ENCODE measurements at places on chromosomes 4 and X.
A peak's percentile ranks its signal among the peaks of the same experiment; 100 is the strongest.

GRCh38 chrX:100487795-100488194 is 77.7 kb upstream of the PCDH19 start:
- no peak for DNase-seq

- no peak for DNase-seq
Measured at GRCh38 chrX:69066021-69066757, 99.1 kb downstream of the PJA1 start.

DNA sequence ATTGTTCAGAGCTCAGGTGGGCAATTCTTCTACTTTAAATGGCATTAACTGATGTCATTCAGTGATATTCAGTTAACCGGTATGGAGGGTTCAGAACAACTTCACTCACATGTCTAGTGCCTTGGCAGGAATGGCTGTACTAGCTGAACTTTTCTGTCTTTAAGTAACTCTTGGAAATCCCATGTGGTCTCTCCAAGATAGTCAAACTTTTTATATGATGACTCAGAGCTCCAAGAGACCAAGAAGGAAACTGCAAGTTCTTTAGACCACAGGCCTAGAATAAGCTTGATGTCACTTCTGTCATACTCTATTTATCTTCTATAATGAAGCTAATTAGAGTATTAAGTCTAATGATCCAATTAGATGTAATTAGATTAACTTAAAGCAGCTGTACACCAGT is 24.9 kb downstream of the LHFPL1 start:
- DNase-seq, result peak; percentile 75

DNA sequence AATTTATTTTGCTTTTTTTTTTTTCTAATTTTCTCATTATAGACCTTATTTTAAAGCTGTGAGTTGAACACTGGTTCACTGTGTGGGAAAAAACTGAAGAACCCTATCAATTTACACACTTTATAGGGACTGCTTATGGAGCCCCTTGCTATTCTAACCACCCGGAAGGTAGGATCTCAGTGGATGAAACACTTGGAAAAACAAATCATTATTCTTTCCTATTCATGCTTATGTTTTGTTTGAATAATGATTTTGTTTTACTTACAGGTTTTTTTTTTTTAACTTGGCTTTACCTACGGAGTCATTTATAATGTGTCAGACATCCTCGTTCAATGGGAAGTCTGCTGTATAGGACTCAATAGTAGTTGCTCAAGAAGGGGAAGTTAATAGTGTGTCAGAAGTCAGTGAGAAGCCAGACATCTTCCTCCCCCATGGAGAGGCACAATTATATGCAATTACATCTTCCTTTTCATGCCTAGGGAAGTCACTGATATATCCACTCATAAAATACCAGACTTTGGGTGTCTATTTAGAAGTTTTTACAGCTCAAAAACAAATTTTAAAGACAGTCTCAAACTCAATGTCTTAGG is 113.2 kb downstream of the ARSF start:
- DNase-seq, result no peak

GRCh38 chrX:20173856-20174255 is 32.2 kb upstream of the EIF1AX start:
- no peak for DNase-seq

GRCh38 chr4:120658772-120659171 is 263.8 kb downstream of the PRDM5 start:
- no peak for DNase-seq

DNA sequence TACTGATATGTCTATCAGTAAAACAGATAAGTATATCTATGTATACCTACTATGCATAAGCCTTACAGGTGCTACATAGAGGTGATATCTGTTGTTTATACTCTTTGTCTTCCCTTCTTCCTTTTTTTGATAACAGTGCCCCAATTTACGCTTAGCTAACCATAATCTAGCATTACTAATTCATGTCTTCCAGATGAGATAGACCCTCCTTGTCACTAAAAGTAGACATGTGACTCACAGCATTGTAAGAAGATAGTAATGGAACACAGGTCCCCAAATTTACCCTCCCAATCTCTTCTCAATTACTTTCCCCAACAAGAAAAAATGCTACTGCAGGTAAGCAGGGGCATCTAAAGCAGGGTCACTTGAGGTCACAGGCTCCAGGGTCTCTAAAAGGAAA is 7.9 kb upstream of the NFKB1 start:
- DNase-seq, result no peak

DNA sequence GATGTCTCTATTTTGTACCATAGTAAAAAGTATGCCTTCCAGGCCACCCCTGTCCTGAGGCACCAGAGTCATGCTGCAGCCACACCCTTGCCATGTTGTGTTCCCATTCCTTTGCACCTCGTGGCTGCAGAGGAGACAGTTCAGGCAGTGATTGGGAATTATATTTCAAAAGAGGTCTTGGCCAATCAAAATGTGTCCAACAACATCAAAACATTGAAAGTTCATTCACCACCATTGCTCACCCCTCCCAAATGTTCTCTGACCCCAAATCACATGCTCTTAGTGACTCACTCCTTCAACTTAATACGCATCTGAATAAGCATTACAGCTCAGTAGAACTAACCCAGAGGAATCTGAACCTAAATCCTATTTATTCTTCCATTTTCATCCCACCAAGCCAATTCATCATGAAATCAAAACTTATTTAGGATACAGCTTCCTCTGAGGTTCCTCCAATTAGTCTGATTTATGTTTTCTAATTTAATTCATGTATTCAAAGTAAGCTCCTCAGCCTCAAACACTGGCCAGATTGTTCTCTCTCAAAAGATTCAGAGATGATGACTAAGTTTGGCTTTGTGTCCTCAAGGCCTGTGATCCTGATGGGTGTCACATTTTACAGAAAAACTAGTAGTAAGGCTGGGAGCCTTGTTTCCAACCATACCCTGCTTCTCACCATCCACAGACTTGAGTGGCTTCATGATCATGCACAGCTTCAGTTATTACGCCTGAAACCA is 323.2 kb upstream of the INTU start:
- peak; percentile 13 for DNase-seq

DNA sequence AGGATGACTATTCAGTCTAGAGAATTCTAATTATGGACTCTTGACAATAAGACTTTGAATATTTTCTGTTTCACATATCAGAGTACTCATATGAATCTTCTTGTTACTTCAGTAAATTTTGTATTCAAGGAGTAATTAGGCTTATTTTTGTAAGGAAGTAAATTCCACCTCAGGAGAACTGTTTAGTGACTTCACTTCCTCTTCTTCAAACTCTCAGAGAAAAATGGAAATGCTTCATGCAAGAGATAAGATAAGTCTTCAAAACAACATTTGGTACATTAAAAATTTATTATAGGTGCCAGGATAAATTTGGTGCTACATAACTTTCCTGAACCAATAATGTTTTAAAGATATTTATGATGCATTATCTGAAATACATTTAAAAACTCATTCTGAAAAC is 1421.9 kb downstream of the PCDH7 start:
- DNase-seq, result no peak

GRCh38 chrX:136292656-136293055 is 8.1 kb upstream of the ADGRG4 start:
- DNase-seq, result no peak

DNA sequence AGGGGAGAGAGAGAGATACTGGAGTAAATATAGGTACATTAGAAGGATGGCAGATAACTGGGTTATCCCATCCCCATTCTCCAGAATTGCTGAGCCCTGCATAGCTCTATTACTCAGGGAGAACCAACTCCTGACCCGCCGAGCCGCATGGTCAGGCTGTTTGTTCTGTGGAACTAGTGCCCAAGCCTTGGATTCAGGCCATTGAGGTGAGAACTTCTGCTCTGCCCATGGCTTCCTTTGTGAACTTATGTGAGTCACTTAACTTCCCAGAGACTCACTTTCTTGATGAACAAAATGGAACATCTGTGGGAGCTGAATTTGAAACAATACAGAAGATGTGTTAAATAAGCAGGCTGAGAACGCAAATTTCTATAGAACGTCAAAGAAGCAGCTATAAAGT is 54.2 kb downstream of the SPATA18 start:
- DNase-seq, result no peak

GRCh38 chr4:108536577-108536976 is 83.8 kb upstream of the RPL34 start:
- DNase-seq, result no peak

DNA sequence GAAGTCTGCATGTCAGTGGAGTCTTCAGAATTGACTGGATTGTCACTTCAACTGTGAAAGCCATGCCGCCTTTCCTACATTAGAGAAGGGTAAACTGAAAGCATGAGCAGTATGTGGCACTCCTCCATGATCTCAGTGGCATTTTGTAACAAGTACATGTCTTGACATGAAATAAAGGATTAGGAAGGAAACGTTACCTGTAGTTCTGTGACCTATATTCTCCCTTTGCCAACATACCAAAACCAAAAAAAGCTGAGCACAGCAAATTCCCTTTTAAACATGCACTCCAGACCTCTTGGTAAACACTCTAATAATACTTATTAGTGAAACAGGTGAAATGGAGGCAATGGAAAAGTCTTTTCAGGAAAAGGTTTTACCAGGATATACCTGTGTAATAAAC is 344.2 kb downstream of the GRIA2 start:
- DNase-seq, result no peak

DNA sequence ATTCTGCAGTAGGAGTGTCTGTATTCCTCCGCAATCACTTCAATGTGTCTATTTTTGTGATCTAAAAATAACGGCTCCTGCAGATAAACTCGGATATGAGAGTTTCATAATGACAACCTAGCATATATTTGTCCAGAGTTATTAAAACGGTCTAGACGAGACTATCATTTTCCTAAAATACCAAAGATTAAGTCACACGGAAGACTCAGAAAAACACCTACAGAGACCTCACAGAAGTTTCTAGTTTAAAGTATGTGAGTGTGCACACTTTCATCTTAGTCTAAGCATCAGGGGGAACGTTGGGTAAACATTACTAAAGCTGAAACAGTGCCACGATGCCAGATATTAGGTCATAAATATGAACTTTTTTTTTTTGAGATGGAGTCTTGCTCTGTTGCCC is 156.9 kb downstream of the AFAP1 start:
- DNase-seq, result no peak

DNA sequence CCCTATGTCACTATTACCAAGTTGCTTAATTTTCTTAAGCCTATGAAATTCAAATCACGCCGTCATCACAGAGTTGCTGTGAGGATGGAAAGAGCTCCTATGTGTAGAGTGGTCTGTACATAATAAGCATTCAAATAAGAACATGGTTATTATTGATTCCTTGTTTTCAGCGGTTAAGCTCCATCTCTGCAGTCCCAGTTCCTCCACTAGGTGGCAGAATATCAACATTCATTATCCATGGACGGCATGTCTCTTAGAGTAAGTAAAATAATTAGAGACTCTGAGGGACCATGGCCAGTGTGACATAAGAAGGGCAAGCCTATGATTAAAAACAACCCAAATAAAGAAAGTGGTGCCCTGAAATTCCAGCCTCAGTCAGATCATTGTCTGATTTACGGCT is 132.5 kb upstream of the NHS start:
- DNase-seq, result peak; percentile 37

GRCh38 chr4:129064717-129065116 is 28.6 kb downstream of the SCLT1 start:
- peak; percentile 52 for DNase-seq

DNA sequence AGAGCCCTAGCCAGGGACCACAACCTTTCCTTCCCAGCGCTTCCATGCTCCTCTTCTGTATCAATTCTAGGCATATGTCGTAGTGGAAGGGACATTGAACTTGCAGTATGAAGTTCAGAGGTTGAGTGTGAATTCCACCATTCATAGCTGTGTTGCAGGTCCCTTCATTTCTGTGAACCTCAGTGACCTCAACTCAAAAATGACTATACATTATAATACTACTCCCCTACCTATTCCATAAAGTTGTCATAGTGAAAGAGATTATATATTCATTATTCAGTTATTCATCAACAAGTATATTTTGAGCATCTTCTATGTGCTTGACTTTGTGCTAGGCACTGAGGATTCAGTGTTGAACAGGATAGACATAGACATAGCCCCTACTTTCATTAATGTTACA is 28.0 kb downstream of the SH3BGRL start:
- DNase-seq, result no peak

DNA sequence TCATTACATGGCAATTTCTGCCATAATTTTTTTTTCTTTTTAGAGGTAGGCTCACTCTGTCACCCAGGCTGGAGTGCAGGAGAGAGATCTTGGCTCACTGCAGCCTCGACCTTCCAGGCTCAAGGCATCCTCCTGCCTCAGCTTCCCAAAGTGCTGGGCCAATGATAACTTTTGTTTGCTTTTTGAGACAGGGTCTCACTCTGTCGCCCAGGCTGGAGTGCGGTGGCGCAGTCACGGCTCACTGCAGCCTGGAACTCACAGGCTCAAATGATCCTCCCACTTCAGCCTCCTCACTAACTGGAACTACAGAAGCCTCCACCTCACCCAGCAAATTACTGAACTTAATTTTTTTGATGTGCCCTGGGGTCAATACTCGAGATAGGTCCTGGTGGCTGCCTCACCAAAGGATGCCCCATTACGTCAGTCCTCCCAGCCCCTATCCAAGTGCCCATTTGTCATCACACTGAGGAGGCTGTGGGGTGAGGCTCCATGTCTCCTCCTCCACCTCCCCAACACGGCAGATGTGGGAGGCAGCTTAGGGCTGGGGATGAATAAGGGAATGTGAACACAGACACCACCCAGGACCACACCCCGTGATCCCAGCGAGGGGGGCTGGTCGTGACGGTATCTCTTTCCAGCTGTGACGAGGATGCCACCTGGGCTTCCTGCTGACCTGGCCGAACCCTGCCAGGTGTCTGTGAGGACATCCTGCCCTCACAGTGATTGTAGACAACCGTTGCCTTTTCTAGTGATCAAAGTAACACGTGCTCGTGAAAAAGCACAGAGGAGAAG is 12.4 kb upstream of the NKX1-1 start:
- no peak for DNase-seq

DNA sequence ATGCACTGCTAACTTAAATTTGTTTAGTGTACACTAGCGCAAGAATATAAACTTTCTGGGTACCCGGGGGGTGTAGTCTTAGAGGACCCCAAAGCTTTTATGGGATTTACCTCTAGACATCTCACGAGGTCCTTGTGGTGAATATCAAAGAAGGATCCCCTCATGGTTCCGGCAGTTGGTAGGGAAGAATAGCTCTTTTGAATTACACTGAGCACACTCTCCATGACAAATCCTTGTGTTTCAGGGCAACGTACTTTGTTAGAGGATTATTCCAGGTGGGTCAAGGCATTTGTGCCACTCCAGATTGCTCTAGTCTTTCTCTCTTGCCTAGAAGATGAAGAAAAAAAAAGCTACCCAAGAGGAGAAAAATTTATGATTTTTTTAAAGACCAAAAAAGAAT is 387.6 kb downstream of the PDHA2 start:
- DNase-seq, result no peak

Measured in fibroblast of skin of abdomen (primary cell).